Activated T-cell treated with anti-CD3 and anti-CD28 coated beads, Interleukin-2, amount 50 U/mL, for 72 hours (primary cell): ENCODE measurements at places on chromosomes 5 and 9.

DNA sequence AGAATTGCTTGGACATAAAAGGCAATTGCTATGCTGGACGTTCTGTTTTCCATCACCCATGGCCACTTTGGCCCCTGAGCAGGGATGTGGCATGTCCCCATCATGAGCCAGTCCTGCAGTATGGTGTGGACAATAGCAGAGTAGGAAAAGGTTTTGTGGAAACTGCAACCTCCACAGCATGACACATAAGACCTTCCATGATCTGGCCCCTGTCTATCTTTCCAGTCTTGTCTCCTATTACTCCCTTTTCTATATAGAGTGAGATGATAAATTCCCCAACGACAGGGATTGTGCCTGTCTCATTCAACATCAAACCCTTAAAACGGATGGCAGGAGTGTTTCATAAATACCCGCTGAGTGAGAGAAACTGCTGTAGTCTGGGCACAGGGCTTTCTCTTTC, 174.7 kb upstream of the PTCH1 start:
- DNase-seq = no peak

- DNase-seq = peak; percentile 69
Measured at GRCh38 chr5:134510970-134511795, 14.3 kb upstream of the JADE2 start.

- DNase-seq = no peak
Measured at GRCh38 chr9:117076571-117077290, 338.1 kb downstream of the ASTN2 start.

GRCh38 chr5:115798252-115798651, 18.2 kb downstream of the CDO1 start:
- DNase-seq = no peak

GRCh38 chr9:89555451-89556375, 49.1 kb upstream of the GADD45G start:
- no peak for DNase-seq

DNA sequence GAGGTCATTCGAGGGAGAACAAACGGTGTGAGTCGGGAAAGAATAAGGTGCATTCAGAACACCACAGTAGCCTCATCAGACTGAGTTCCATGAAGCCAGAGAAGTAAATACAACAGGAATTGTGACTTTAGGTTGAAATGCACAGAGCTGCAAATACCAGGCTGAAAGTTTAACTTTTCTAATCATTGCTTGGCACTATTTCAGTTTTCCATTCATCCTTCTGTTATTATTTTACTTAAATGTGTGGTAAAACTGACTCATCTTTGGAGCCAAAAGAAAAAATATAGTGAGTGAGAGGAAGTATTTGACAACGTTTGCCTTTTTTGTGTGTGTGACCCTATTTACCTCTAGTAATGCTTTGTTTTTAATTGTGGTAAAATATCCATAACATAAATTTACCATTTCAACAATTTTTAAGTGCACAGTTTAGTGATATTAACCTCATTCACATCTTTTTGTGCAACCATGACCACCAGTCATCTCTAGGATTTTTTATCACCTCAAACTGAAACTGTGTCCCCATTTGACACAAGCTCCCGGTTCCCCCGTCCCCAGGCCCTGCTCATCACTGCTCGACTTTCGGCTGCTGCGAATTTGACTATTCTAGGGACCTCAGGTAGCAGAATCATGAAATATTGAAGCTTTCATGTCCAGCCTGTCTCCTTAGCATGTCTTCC, 166.8 kb downstream of the HSD17B3 start:
- DNase-seq = no peak

GRCh38 chr9:31040564-31040963, 1343.9 kb upstream of the ACO1 start:
- no peak for DNase-seq

- DNase-seq = no peak
Measured at GRCh38 chr5:121489972-121490371, 361.7 kb upstream of the FTMT start.
